Colonic mucosa (tissue), 4 donors: ENCODE measurements at places on chromosomes 3 and 15. TPM values are rescaled to one million over a fixed set of nuclear protein-coding genes. Genes with fewer than 3 reads are reported as not detected.

GRCh38 chr15:68574629-68575028 lies 4.2 kb upstream of the CORO2B start:
- no peak for DNase-seq

GRCh38 chr3:123621186-123621849 lies 36.5 kb upstream of the HACD2 start:
- no peak for DNase-seq

- no peak for DNase-seq
These were observed 60.9 kb downstream of the TLNRD1 start for GRCh38 chr15:81061490-81062253.

DNA sequence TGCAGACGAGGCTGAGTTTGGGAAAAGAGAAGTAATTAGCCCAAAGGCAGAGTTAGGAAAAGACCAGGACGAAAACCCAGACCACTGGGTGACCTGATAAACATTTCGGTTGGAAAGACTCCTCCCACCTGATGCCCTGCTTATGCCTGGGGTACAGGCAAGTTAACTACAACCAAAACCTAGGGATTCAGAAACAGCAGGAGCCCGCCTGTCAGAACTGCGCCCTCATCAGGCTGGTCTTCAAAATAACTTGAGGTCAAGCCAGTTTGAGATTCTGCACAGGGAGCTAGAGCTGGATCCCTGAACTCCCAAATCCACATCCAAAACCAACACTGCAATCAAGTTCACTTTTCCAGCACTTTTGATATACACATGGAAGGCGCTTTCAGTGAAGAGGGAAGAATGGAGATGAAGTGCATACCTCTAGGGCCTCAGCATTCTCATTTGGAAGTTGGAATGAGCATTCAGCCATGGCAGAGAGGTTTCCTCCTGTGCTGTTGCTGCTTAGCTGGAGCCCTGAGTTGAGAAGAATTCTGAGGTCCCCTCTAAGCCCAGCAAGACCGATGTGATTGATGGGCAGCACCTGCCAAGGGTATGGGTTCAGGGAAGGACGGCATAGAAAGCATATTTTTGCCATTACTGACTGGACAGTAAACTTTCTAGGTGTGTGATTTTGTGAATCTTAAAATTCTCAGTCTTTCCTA lies 11.6 kb downstream of the TSEN2 start:
- no peak for DNase-seq

The SNX22 gene
- 0.29 TPM for total RNA-seq

The SLC27A2 gene
- total RNA-seq: 55.7 TPM

The FSTL1 gene
- total RNA-seq: 81.8 TPM

The CXCR6 gene
- 1.6 TPM for total RNA-seq

The P2RY1 gene
- 27.8 TPM for total RNA-seq
